ENCODE measurements at places on chromosomes 11 and 22.

DNA sequence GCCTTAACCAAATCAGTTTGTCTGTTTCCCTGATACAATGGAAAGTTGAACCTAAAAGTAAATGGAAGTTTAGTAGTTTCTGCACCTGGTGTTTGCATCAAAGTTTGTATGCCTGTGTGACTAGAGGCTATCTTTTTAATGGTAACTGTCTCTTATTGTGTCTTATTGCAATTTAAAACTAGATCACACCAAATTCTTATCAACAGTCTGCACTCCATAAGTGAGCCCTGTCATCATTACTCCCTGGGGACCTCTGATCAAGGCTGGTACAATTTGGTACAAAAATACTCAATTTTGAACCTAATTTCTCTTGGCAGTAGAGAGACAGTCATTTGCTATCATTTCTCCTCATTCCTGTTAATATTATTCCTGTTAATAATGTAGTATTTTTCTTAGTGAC is 38.1 kb downstream of the ARHGAP1 start:
- no peak for DNase-seq

GRCh38 chr11:57751676-57752253 is at the start of gene BTBD18:
BTBD18 (minus strand) TSS chr11:57751819; CDS start chr11:57751188, 631 bp downstream.
- DNase-seq = no peak

- no peak for DNase-seq
Observed at GRCh38 chr22:27571463-27572277, 229.9 kb downstream of the MN1 start.

- no peak for DNase-seq
Observed at GRCh38 chr22:50146439-50147238, 23.9 kb upstream of the PANX2 start.

- DNase-seq = no peak
Observed at GRCh38 chr11:8732748-8733241, 50.2 kb downstream of the RPL27A start.

DNA sequence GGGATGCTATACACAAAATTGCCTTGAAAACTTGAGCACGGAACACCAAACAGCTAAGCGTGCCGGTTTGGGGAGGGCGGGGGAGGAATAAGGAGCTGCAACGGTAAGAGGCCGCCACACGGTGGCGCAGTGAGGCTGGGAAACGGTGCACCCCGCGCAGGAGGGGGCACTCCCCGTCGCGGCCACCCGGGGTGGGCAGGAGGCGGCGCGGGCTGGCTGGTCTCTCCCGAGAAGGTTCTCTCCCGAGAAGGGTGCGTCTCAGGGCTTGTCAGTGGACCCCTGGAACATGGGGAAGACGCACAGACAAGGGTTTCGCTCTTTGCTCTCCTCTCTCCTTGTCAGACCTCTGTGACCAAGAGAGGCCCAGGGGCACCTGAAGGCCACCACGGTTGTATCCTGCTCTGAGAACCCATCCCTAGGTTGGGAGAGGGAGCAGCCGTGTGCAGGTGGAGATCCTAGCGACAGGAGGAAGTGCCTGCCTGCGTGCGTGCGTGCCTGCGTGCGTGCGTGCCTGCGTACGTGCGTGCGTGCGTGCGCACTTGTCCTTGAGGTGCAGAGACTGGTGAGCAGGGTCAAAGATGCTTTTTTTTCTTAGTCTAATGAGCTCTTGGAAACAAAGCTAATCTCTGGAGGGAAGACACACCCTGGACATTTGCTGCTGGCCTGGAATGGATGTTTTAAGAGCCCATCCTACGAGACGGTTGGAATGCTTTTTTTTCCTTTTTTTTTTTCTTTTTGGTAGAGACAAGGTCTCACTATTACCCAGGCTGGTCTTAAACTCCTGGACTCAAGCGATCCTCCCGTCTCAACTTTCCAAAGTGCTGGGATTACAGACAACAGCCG is 18.1 kb upstream of the JAM3 start:
- DNase-seq = peak; percentile 88

DNA sequence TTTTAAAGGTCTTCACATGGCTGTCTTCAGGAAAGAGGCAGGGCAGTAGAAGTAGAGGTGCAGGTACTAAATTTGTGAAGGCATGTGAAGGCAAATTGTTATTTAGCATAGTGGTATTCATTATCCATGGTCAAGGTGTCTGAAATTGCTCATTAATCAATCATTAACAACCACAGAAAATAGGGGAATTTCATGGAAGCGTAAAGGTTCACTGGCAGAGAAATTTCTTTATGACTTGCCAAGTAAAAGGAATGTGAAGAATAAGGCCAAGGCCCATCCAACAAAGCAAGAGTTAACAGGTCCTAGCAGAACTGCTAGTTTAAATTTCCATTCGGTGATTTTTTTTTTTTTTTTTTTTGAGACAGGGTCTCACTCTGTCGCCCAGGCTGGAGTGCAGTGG is 59.0 kb downstream of the RSF1 start:
- DNase-seq = no peak

- no peak for DNase-seq
Observed at GRCh38 chr11:66492161-66492865, 12.1 kb downstream of the DPP3 start.

- no peak for DNase-seq
Observed at GRCh38 chr11:113240790-113241635, 73.4 kb upstream of the TTC12 start.

DNA sequence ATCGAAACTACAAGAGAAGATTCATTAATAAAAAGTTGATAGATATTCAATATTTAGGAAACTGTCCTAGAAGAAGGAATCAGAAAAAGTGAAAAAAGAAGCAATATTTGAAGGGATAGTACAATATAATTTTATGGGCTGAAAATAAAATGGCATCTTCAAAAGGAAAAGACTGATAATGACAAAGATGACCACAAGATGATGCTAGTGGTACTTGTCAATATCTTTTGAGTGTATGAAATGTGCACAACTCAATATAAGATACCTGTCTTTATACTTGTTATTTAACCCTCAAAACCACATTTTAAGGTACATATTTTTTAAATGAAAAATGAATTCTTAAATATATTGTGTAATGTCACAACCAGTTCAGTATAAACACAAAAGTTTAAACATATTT is 1059.6 kb upstream of the RAG2 start:
- no peak for DNase-seq

GRCh38 chr11:196786-197731 is 4.2 kb downstream of the SCGB1C1 start:
- no peak for DNase-seq

GRCh38 chr11:118527109-118527508 is at the start of gene TTC36:
TTC36 (plus strand) TSS chr11:118527474; CDS start chr11:118527495, 21 bp downstream.
- DNase-seq = no peak

All from glutamatergic neuron (in vitro differentiated cells).